Calu3 (cell line): ENCODE measurements at places on chromosomes 2 and 18. TPM values are rescaled to one million over a fixed set of nuclear protein-coding genes. Genes with fewer than 3 reads are reported as not detected.

GRCh38 chr18:56475250-56475649, 163.1 kb downstream of the TXNL1 start:
- H3K4me1 ChIP-seq, result no peaks in the 10 kb centered on the region
- peaks cover 2% of the 10 kb centered on the region for H3K27me3 ChIP-seq
- no peak overlapping the region for H3K4me3 ChIP-seq

The GEN1 gene
- 29.6 and 34.8 TPM in 2 replicates for total RNA-seq

The KCNG3 gene
- total RNA-seq, result 0.73 and 0.94 TPM in 2 replicates

The TWIST2 gene
- not detected in 2 replicates for total RNA-seq
